ENCODE measurements at places on chromosomes 2 and 18.

- DNase-seq: no peak
These were observed 106.6 kb upstream of the STON1 start for GRCh38 chr2:48423376-48423775.

DNA sequence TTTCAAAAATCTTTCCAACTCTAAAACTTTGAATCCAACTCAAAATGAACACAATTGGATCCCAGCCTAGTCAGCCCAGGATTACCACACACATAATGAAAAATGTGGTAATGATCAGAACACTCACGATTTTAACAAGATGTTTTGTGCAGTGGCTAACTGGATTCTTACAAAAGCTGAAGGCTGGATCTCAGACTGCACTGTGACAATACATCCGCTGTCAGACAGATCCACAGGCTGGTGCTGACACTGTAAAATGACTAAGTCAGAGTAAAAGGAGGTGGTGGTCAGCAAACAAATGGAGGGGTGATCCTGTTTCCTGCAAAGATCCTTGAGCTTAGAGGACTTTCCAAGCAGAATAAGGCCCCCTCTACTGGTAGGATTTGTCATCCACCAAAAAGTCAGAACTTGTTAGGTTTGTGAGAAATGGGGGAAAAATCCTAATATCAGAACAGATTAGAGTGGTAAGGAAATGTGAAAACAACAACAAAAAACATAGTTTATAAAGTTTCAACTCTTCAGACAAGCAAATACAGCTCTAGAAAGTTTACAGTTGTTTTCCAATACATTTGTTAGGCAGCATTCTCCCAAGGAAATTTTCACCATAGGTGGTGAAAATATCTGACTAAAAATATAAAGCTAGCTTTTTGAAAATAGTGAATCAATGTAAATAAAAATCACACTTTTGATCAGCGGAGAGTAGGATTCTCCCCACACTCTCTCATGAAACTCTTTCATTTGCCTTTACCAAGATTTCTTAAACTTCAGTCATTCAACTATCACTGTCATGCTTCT lies 211.9 kb downstream of the AGPS start:
- DNase-seq: no peak

DNA sequence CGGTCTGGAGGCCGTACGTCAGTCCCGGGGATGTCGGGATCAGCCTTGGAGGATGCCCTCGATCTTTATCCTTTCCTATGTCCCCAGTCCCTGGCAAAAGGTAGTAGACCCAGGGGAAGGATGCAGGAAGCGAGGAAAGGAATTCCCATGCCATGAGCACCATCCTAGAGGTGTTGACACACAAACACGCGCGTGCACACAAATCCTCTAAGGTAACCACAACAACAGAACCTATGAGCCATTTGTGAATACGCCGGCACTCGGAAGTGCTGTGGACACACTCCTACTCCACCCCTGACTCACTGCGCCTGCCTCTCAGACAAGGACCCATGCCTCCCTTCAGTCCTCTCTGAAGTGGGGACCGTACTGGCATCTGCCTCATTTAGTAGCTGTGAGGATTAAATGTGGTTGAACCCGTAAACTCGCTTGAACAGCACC lies 11.3 kb upstream of the MLPH start:
- no peak for DNase-seq

DNA sequence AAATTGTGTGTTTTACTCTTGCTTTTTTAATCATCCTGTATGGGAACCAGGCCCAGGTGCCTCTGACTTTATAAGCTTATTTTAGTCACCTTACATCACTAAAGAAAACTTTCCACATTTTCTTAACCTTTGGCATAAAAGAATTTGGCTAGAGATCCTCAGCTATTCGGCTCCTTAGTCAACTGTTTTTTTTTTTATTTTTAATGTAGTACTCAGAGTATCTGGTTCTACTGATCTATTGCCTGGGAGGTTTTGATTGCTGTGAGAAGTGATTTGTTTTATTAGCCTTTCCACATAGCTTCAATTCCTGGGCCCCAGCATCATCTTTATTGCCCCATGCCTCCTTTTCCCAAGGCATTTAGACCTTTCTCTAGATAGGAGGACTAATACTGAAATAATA lies 121.0 kb downstream of the MYO1B start:
- no peak for DNase-seq

DNA sequence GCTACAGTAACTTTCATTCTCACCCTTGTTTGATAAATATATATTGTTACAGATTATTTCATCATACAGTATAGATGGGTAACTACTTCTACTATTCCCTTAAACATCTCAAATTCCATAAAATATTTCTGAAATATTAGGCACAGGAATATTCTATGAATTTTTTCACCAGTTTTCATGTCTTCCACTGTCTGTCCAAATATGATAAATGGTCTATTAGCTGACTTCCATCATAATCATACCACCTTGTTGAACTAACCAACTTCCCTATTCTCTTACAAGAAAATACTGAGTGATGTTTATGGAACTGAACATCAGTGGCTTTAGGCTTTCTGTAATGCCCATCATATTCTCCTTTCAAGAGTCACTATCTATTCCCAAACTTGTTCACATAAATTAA lies 82.4 kb downstream of the TRAPPC8 start:
- DNase-seq: no peak

DNA sequence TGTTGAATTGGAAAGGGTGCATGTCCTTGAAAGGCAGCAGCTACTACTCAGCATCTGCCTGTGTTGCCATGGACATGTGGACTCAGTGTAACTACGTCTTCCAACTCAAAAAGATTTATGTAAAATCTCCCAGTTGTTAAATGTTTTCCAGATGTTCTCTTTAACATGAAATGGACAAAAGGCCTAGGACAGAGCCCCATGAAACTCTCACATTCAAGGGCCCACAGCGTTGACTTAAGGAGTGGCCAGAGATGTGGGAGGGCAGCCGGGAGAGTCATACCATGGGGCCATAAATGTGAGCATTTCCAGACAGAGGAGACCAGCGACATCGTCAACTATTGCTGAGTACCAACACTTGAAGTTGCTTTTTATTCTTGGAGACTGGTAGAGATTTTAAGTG lies 9.9 kb downstream of the SLC3A1 start:
- DNase-seq: no peak

- DNase-seq: no peak
These were observed 618.1 kb upstream of the FSHR start for GRCh38 chr2:49772299-49772970.

- DNase-seq: no peak
These were observed 58.2 kb downstream of the HS6ST1 start for GRCh38 chr2:128260239-128261138.

- no peak for DNase-seq
These were observed 54.5 kb downstream of the EPAS1 start for GRCh38 chr2:46351750-46352138.

DNA sequence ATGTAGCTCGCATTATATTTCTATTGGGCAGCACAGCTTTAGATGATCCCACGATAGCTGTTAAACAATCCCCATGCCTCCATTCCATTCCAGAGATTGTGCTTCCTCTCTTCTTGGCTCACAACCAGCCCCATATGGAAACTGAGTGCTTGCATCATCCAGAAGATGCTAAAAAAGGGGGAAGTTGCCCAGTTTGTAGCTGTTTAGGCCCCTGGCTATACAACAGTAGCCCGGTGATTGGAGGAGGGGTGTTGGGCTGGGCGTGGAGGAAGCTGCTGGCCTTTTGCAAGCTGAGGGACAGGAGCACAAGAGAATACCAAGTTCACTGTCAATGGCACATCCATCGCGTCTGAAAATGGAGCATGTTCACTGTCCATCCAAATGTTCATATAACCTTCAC lies 360.2 kb downstream of the ALK start:
- DNase-seq: no peak

DNA sequence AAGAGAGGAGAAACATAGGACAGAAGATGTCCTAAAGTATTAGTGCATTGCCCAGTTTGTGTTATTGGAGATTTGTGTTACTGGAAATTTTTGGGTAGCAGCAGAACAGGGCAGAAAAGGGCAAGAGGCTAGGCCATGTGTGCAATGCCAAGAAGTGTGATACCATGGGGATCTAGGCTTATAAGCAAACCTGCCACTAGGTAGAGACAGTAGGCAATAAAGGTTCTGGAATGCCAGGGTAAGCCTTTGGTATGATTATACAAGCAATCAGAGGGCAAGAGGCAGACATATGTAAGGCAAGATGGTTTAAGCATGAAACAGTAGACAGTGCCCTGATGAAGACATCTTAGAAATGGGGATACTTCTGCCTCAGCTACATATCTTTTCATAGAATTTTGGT lies 12.3 kb upstream of the CERS6 start:
- DNase-seq: no peak
